Heart right ventricle (tissue), 16 donors: ENCODE measurements at places on chromosomes 12 and 14.

- no peaks in the 10 kb centered on the region for H3K27me3 ChIP-seq
- no peak overlapping the region for H3K27ac ChIP-seq
- no peak for DNase-seq
- no peak overlapping the region for H3K4me3 ChIP-seq
- H3K36me3 ChIP-seq = peaks cover 12% of the 10 kb centered on the region
- no peaks in the 10 kb centered on the region for H3K4me1 ChIP-seq
Observed at GRCh38 chr12:82407481-82407880, 49.2 kb downstream of the METTL25 start.

- H3K27ac ChIP-seq = peak overlapping the region; percentile 45
- peak; percentile 21 for DNase-seq
- no peaks in the 10 kb centered on the region for H3K27me3 ChIP-seq
- peaks cover 2% of the 10 kb centered on the region for H3K4me1 ChIP-seq
- H3K4me3 ChIP-seq = no peak overlapping the region
- no peaks in the 10 kb centered on the region for H3K36me3 ChIP-seq
Observed at GRCh38 chr12:65631621-65632111, 192.6 kb upstream of the HMGA2 start.

- H3K27ac ChIP-seq = peak overlapping the region; percentile 91
- no peaks in the 10 kb centered on the region for H3K27me3 ChIP-seq
- peaks cover 21% of the 10 kb centered on the region for H3K4me1 ChIP-seq
- DNase-seq = no peak
- H3K4me3 ChIP-seq = no peak overlapping the region
Observed at GRCh38 chr12:94263905-94264561, 115.7 kb downstream of the PLXNC1 start.

GRCh38 chr12:128920468-128920867, 67.2 kb downstream of the GLT1D1 start:
- no peak overlapping the region for H3K4me3 ChIP-seq
- peak; percentile 10 for DNase-seq
- no peaks in the 10 kb centered on the region for H3K27me3 ChIP-seq
- no peak overlapping the region for H3K27ac ChIP-seq
- H3K36me3 ChIP-seq = no peaks in the 10 kb centered on the region

- DNase-seq = no peak
- H3K4me3 ChIP-seq = no peak overlapping the region
- H3K4me1 ChIP-seq = peaks cover 9% of the 10 kb centered on the region
- H3K27ac ChIP-seq = no peak overlapping the region
Observed at GRCh38 chr12:92991134-92991533, 62.0 kb upstream of the EEA1 start.

DNA sequence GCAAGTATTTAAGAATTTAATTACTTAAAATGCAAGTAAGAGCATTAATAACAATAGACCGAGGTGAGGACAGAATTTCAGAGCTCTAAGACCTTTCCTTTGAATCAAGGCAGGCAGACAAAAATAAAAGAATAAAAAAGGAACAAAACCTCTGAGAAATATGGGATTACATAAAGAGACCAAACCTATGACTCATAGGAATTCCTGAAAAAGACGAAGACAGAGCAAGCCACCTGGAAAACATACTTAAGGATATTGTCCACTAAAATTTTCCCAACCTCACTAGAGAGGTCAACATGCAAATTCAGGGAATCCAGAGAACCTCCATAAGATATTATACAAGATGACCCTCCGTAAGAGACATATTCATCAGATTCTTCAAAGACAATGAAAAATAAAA, 325.1 kb downstream of the AEBP2 start:
- H3K27me3 ChIP-seq = no peaks in the 10 kb centered on the region
- no peak overlapping the region for H3K4me3 ChIP-seq
- no peaks in the 10 kb centered on the region for H3K4me1 ChIP-seq
- DNase-seq = no peak
- no peak overlapping the region for H3K27ac ChIP-seq
- no peaks in the 10 kb centered on the region for H3K36me3 ChIP-seq

DNA sequence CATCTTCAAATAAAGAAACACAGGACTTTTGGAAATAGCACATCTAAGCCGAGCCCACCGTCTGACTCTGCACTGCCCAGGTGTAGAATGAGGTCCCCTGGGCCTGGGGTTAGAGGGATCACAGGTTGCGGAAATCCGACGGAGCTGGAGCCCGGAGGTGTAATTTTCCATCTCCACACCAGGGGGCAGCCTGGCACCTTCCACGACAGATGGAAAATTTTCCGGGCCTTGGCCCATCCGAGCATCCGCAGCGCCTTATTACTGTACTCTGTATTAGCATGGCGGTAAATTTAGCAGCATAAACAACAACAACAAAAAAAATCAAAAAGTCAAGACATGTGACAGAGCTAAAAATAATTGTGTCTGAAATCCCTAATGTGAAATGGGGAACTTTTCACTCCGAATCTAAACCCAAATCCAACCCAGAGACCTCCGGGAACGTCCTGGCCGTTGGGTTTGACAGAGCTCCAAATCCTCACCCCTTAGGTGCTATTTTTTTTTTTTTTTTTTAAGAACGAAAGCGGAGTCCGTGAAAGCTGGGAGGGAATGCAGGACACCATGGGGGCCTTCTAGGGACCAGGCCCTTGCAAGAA, 93.9 kb downstream of the KSR2 start:
- peaks cover 38% of the 10 kb centered on the region for H3K27me3 ChIP-seq
- H3K4me1 ChIP-seq = no peaks in the 10 kb centered on the region
- H3K4me3 ChIP-seq = no peak overlapping the region
- DNase-seq = peak; percentile 60
- no peak overlapping the region for H3K27ac ChIP-seq
- no peaks in the 10 kb centered on the region for H3K36me3 ChIP-seq

- H3K4me1 ChIP-seq = peaks cover 7% of the 10 kb centered on the region
- no peak for DNase-seq
- H3K36me3 ChIP-seq = no peaks in the 10 kb centered on the region
- no peak overlapping the region for H3K4me3 ChIP-seq
- H3K27ac ChIP-seq = no peak overlapping the region
Observed at GRCh38 chr12:86081843-86082242, 174.3 kb downstream of the MGAT4C start.

GRCh38 chr14:94103554-94104150, 6.9 kb upstream of the IFI27 start:
- H3K4me3 ChIP-seq = no peak overlapping the region
- H3K27ac ChIP-seq = no peak overlapping the region
- no peaks in the 10 kb centered on the region for H3K4me1 ChIP-seq

- no peak for DNase-seq
- H3K4me1 ChIP-seq = no peaks in the 10 kb centered on the region
- no peaks in the 10 kb centered on the region for H3K36me3 ChIP-seq
- H3K27me3 ChIP-seq = no peaks in the 10 kb centered on the region
- H3K4me3 ChIP-seq = no peak overlapping the region
- H3K27ac ChIP-seq = no peak overlapping the region
Observed at GRCh38 chr12:10293570-10294227, 14.0 kb upstream of the KLRD1 start.

GRCh38 chr14:90287791-90288190, 31.4 kb downstream of the PSMC1 start:
- peaks cover 95% of the 10 kb centered on the region for H3K36me3 ChIP-seq
- peaks cover 16% of the 10 kb centered on the region for H3K4me1 ChIP-seq
- H3K27me3 ChIP-seq = no peaks in the 10 kb centered on the region
- DNase-seq = no peak

GRCh38 chr12:79000501-79000900, 135.9 kb downstream of the SYT1 start:
- H3K4me1 ChIP-seq = no peaks in the 10 kb centered on the region
- no peaks in the 10 kb centered on the region for H3K36me3 ChIP-seq
- no peak for DNase-seq

DNA sequence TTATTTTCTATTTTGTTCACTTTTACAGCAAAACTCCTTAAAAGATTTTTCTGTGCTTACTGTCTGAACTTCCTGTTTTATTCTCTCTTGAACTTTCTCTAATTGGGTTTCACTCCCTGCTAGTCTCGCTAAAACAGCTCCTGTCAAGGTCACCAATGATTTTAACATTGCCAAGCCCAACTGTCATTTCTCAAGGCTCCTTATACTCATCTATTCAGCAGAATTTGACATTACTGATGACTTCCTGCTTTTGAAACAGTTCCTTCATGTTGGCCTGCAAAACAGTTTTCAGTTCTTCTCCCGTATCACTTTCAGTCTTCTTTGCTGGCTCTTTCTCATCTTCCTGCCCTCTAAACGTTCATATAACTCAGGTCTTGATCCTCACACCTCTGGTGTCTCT, 268.5 kb upstream of the USP15 start:
- DNase-seq = no peak
- no peaks in the 10 kb centered on the region for H3K4me1 ChIP-seq
- H3K27ac ChIP-seq = no peak overlapping the region

- H3K27me3 ChIP-seq = no peaks in the 10 kb centered on the region
- no peaks in the 10 kb centered on the region for H3K4me1 ChIP-seq
- no peak overlapping the region for H3K27ac ChIP-seq
- H3K4me3 ChIP-seq = no peak overlapping the region
Observed at GRCh38 chr12:75655315-75655806, 144.0 kb upstream of the KRR1 start.
